ENCODE measurements at places on chromosomes 1 and 21.

DNA sequence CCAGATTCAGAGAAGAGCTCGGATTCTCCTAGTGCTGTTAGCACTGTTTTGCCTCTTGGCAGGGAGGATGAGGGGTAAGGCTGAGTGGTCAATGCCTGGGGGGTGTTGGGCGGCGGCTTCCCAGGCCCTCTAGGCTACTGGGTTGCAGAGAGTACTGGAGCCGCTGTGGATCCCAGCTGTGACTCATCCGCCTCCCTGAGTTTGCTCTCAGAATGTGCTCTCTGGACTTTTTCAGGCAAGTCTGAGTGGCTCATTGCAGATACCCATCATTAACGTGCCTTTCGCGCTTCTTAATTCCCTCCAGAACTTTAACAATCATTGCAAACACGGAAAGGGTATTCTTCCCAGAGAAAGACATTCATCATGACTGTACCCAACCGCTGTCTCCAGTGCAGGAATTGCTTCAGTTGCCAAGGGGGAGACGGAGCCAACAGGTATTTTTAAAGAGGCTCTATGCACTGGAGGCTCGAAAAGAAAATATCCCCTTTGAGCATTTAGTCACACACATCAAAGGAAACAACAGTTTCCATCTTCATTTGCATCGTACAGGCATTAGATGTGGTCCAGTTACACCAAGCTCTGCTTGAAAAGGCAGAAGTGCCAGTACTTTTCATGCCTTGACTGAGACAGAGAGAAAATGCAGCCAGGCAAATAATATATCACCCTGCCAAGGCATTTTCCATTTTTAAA, 14.4 kb upstream of the CAMTA1 start:
- no peak for DNase-seq

DNA sequence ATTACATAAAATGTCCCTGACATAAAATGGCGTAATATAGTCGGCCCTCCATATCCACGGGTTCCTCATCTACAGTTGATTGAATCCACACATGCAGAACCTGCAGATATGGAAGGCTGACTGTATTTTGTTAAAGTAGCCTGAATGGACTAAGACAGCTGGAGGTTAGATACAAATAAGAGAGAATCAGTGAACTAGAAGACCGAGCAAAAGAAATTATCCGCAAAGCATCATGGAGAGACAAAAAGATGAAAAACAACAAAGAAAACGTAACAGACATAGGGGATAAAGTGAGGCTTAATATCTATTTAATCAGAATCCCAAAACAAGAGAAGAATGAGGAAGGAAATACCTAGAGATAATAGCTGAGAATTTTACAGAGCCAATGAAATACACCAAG, 20.3 kb downstream of the LTN1 start:
- no peak for DNase-seq

DNA sequence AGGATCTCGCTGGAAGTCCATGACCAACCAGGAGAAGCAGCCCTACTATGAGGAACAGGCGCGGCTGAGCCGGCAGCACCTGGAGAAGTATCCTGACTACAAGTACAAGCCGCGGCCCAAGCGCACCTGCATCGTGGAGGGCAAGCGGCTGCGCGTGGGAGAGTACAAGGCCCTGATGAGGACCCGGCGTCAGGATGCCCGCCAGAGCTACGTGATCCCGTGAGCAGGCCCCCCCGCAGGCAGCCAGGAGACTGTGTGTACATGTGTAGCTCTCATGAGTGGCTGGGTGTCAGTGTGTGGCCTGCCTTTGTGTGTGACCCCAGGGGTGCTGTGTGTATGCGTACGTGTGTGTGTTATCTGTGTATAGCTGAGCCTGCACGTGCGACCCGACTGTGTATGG, 27.2 kb downstream of the ETNK2 start:
- no peak for DNase-seq

DNA sequence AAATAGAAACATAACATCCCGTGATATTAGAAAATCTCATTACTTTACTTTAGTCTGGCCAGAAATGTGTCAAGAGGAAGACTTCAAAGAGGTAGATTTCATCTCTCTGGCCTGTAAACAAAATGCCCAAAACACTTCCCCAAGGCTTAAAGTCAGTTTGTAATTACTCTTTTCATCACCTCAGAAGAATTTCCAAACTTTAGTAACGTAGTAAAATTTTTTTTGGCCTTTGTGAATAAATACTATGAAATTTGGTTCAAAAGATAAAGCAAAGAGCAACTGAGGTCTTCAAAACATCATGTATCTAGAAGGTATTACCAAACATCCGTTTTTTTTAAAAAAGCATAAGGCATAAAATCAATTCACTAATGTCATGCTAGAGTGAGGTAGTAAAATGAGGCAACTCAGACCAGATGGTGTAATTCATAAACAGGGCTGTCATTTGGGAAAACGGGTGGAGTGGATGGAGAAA, 51.4 kb downstream of the LEPR start:
- DNase-seq = no peak

DNA sequence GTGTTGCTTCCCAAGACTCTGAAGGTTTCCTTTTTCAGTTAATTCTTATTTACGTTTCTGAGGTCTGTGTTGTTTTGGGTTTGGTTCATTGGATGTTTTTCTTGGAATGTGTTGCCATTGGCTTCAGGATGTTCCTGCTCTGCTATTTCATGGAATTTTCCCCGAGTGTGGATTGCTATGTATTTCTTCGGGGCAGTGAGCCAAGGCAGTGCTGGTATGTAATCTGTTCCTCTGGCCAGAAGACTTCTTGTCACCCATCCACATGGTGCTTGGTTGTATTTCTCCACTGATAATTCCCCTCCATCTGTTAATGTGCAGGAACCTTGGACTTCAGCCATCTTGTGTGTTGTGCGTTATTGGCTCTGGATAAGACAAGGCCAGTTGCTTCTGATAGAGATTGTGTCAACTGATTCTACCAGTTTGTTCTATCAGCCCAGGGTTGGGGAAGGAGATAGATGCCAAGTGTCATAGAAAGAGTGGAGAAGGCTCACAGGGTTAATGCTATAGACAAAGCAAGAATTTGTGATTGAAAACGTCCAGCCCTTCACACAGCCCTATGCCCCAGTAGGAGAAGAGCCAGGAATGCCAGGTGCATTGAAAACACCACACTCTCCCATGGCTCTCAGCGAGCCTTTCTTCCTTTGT, 505.2 kb downstream of the PLPP3 start:
- no peak for DNase-seq

GRCh38 chr1:40553017-40553416, 21.6 kb downstream of the ZNF684 start:
- no peak for DNase-seq

DNA sequence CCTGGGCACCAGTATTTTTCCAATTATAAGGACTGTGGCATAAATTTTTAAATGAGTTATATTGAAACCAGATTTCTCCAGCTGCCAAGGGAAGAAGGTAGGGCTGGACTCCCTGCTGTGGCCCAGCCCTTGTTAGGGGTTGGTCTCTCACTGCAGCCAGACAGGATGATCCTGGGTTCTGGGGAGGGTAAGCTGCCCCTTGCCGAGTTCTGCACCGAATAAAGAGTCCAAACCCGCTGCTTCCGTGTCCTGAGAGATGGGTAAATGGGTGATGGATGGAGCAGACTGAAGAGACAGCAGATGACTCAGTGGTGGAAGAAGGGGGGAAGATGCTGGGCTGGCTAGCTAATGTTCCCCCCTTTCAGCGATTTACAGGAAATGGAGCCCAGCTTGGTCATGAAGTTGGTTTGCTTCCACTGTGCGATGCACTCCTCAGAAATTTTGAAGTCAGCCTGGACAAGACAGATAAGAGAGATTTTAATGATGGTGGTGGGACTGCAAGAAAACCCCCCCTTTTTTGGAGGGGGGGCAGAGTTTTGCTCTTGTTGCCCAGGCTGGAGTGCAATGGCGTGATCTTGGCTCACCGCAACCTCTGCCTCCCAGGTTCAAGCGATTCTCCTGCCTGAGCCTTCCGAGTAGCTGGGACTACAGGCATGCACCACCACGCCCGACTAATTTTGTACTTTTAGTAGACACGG, 41.4 kb downstream of the YARS1 start:
- no peak for DNase-seq

DNA sequence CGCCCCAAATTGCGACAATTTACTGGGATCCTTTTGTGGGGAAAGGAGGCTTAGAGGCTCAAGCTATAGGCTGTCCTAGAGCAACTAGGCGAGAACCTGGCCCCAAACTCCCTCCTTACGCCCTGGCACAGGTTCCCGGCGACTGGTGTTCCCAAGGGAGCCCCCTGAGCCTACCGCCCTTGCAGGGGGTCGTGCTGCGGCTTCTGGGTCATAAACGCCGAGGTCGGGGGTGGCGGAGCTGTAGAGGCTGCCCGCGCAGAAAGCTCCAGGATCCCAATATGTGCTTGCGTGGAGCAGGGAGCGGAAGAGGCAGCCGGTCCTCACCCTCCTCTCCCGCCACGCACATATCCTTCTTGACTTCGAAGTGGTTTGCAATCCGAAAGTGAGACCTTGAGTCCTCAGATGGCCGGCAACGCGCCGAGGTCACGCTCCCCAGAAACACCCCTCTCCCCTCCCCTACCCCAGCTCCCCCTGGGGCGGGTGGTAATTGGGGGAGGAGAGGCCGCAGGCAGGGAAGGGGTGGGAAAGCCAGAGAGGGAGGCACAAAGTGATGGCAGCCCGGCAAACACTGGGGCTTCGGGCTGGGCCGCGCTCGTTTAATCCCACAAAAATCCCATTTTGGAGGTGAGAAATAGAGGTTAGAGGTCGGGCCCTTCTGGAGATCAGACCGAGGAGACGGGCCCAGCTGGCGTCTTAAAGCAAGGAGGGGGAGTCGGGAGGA, 6.2 kb downstream of the SIM2 start:
- DNase-seq = no peak

DNA sequence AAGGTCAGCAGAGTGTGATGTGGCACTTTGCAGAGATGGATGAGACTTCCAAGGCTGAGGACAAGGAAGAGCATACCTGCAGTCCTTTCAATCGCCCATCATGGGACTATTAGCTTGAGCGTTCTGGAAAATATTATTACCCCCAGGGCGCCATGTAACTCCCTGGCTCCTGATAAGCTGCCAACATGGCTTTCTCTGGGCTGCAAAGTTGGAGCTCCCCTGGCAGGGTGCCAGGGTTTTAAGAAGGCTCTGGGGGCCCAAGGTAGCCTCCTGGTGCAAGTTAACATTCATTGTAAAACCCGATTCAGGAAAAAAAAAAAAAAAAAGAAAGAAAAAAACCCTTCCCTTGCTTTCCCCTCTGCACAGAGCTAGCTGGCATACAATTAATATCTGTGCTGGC, 196.7 kb downstream of the PBX1 start:
- DNase-seq = no peak

DNA sequence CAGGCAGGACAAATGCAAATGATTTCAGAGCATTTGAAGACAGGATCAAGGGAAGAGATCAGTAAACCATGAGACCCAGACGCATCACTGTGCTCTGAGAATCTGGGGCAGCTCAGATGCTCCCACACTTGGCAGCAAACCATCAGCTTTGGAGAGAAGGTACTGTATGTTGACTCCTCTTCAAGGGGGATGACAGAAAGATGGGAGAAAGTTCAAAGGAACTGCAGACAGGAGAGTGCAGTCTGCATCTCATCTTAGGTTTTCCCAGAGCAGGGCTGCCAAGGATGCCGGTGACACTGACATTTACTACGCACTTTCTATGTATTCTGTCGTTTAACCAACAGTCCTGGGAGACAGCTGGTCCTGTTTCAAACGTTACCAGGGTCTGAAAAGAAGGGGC, 35.8 kb downstream of the OLFML2B start:
- no peak for DNase-seq

GRCh38 chr1:76209238-76209637, 134.7 kb downstream of the ST6GALNAC3 start:
- no peak for DNase-seq

DNA sequence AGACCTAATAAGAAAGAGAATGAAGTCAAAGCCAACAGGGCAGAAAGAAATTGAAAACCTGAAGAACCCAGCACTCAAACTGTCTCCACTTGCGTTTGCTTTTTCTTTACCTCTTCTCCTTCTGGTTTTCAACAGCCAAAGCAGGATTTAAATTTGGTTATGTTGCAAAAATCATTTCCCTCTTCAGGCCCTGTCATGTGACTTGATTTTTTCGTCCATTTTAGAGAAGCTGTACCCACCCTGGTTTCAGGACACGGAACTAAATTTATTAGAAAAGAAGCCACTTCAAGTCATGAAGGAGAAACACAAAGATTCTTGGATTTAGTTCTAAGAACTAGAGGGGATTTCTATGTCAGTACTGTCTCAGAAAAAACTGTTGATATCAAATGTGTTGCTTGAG, 1.0 kb upstream of the SYNJ1 start:
- DNase-seq = peak; percentile 50

DNA sequence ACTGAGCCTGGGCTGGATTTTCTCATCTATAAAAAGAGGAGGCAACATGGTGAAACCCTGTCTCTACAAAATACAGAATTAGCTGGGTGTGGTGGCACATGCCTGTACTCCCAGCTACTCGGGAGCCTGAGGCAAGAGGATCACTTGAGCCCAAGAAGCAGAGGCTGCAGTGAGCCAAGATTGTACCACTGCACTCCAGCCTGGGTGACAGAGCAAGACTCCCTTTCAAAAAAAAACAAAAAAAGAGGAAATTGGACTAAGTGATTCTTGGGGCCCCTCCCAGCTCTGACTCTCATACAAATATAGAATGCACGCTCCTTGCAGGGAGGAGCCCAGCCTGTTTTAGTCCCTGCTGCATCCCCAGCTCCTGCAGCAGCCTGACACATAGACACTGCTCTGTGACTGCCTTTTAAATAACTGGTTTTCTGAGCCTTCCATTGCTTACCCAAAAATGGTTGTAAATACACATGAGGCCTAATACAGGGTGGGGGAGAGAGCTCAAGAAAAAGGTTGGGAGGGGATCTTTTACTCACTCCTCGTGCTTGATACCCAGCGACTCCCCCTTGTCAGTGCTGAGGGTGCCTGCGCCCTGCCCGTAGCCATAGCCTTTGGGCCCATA, 17.2 kb downstream of the CSRP1 start:
- DNase-seq = peak; percentile 50

DNA sequence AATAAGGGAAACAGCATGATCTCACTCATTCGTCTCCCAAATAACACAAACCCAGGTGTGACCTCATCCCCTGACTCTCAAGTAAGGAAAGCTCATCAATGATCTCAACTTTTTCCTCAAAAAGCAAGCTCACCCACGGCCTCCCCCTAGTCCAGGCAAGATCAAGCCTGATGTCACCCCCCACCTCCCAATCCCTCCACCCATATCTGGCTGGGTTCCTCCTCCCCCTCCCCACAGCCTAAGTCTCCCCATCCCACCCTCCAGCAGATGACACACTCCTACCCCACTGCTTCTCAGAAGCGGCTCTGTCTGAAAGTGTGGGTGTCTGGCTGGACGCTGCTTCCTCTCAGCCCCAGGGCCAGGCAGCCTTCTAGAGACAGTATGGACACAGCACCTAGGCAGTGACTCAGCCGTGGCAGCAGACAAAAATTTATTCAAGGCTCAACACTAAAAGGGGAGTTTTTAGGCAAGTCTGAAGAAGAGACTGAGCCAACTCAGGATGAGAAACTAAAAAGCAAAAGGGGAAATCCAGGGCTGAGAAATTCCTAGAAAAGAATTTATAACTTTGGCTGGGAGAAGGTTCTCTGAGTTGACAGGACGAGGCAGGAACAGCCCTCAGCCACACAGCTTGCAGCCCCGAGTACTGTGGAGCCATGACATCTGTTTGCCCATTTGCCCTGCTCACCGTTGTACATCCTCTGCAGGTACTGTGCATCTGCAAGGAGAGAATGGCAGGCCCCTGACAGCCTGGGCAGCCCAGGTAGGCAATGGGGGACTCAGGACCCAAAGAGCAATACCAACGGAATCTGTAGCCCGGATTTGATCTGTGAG, 81.6 kb upstream of the LRRC8D start:
- peak; percentile 84 for DNase-seq
